ENCODE measurements at places on chromosomes 7 and 10. TPM values are rescaled to one million over a fixed set of nuclear protein-coding genes. Genes with fewer than 3 reads are reported as not detected.

The ZNF485 gene
- 1.0 TPM for polyA plus RNA-seq

The CUBN gene
- polyA plus RNA-seq, result 0.08 TPM

The ETV1 gene
- polyA plus RNA-seq, result 4.3 TPM

The ATOH7 gene
- not detected for polyA plus RNA-seq

The CLCN1 gene
- polyA plus RNA-seq, result 0.01 TPM

The ARHGAP19 gene
- polyA plus RNA-seq, result 1.6 TPM

The MSMB gene
- not detected for polyA plus RNA-seq

The DNAJC2 gene
- 10.1 TPM for polyA plus RNA-seq

The CACNA2D1 gene
- polyA plus RNA-seq, result 0.52 TPM

The HOXA11 gene
- not detected for polyA plus RNA-seq

The EBLN1 gene
- polyA plus RNA-seq, result not detected

The TBXAS1 gene
- polyA plus RNA-seq, result 4.1 TPM

The LBX1 gene
- polyA plus RNA-seq, result not detected

The FOXI2 gene
- 0.01 TPM for polyA plus RNA-seq

The HUS1 gene
- polyA plus RNA-seq, result 21.6 TPM

The HMX3 gene
- polyA plus RNA-seq, result not detected

The CHRM2 gene
- polyA plus RNA-seq, result 0.46 TPM

The NEURL1 gene
- 1.3 TPM for polyA plus RNA-seq

The CTTNBP2 gene
- 1.5 TPM for polyA plus RNA-seq

The MRLN gene
- polyA plus RNA-seq, result not detected

The AGR2 gene
- polyA plus RNA-seq, result 0.45 TPM

The ICA1 gene
- polyA plus RNA-seq, result 22.7 TPM

The SPDYE6 gene
- not detected for polyA plus RNA-seq

The CLEC2L gene
- not detected for polyA plus RNA-seq

The ZCWPW1 gene
- polyA plus RNA-seq, result 3.3 TPM

The SORBS1 gene
- 49.9 TPM for polyA plus RNA-seq

The SSC4D gene
- 2.3 TPM for polyA plus RNA-seq

All from liver (tissue), 10 donors.